Left renal pelvis (tissue), 4 donors: ENCODE measurements at places on chromosomes 16 and 17. TPM values are rescaled to one million over a fixed set of nuclear protein-coding genes. Genes with fewer than 3 reads are reported as not detected.

LGALS9 gene
- polyA plus RNA-seq: 12.4 TPM

PRSS33 gene
- 0.80 TPM for polyA plus RNA-seq

CSH2 gene
- not detected for polyA plus RNA-seq

NPIPB4 gene
- 144 TPM for polyA plus RNA-seq

COG4 gene
- 73.2 TPM for polyA plus RNA-seq

FUS gene
- polyA plus RNA-seq: 604 TPM

NT5C gene
- 45.0 TPM for polyA plus RNA-seq

YBX2 gene
- polyA plus RNA-seq: 4.1 TPM

FNDC8 gene
- 0.15 TPM for polyA plus RNA-seq

AARSD1 gene
- 85.9 TPM for polyA plus RNA-seq

ABCC12 gene
- polyA plus RNA-seq: not detected

TAT gene
- 0.19 TPM for polyA plus RNA-seq

DHX58 gene
- polyA plus RNA-seq: 12.0 TPM

DNA sequence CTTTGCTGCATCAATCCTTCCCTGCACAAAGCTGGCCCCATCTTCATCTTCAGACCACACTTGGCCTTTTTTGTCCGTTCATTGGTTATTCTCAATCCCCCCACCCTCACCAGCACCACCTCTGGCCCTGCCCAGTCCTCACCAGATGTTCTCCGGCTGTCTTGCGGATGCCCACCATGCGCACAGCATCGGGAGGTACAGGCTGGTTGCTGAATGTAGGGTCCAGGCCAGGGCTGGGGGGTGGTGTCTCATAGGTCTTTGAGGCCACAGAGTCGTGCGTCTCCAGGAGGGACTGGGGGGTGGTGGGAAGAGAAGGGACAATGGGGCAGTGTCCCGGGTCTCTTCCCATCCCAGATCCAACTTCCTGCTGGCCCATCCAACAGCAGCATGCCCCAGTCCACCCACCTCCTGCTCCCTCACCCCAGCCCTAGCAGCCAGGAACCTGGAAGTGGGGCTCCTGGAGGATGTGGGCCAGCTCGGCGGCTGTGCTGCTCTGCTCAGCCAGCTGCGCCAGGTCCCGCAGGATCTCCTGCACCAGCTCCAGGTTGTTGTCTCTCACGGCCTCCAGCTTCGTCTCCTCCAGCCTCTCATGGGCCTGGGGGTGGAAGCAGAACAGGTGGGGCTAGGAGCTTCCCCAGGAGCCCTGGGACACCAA, 24.4 kb downstream of the MPP2 start:
- DNase-seq: no peak

- peak; percentile 69 for DNase-seq
Measured at GRCh38 chr16:68800257-68800875, 43.0 kb upstream of the TANGO6 start.

DNA sequence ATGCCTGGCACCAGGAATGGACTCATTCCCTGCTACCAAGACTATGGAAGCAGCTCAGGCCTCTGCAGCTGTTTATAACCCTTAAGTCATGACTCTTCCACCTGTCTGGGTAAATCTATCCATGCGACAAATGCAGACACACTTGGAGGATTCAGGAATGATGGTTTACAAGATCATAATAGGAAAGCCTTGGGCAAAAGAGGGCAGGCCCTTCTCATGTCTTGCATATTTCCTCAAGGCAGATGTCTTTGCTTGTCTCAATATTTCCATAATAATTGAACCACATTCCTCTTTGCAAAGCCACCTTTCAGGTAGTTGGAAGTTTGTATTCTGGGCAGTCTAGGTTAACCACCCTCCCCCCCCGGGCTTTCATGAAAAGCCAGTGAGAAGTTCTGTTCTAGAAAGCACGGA, 884 bp upstream of the JPT1 start:
- DNase-seq: no peak

GRCh38 chr17:44308320-44308818, at the start of gene RUNDC3A:
Gene RUNDC3A, plus strand, starts transcription at chr17:44308601. Its CDS starts 232 bp downstream, at chr17:44308833.
- peak; percentile 78 for DNase-seq

GRCh38 chr16:83206426-83206825, 579.7 kb downstream of the CDH13 start:
- DNase-seq: no peak

DNA sequence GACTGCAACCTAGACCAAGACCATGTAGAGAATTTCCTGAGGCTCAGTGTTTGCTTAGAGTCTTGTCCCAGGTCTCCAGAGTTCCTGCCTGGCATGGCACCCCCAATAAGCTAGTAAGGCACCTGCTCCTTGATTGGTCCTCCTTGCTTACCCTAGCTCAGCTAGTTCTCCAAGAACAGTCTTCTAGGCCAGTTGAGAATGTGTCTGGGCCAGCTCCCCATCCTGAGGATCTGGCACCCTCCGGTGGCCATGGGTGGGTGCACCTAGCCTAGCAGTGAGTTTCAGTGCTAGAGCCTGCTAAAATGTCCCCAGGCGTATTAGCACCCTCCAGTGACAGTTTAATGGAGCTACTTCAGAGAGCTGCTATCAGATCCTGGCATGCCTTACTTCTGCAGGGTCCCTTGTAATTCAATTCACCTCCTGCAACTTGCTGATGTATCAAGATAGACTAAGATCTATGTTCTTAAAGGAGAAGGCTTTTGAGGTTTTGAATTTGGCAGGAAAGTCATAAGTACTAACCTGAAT, 44.4 kb upstream of the MED13 start:
- peak; percentile 8 for DNase-seq

DNA sequence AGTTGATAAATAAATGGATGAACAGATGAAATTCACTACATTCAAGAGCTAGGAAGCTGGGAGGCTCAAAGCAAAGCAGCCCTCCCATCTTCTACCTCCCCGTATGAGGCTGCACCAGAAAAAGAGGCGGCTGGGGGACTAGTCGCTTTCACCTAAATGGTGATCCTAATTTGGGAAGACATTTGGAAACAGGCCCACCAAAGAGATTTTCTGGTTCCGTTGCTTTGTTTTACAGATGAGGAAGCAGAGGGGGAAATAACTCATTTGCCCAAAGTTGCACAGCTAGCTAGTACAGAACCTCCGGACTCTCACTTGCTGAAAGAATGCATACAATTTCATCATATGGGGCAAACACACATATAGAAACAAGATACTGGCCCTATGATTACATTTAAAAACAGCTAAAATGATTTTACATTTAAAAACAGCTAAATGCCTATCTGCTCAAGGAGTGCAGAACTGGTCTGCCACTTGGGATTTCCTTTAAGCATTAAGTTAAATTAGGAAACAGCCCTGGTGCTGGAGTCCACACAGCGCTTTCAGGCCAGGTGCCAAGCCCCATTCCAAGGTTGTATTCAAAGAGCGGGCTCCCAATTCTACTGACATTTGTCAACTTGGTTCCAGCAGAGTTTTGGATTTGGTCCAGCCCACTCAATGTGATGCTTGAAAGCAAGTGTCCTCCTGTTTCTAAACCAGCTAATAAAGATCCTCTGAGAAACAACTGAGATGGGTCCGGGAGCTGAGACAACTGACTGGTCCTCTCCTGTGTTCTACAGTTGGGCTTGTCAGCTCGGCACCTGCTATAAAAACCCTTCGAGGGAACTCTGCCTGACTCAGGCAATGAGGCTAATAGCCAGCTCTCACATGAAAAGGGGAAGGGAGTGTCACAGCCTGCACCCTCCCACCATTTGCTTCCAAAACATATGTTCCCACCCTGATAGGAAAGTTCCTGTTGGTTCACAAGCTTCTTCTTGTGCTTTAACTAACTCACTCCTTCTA, 11.7 kb downstream of the ERN1 start:
- no peak for DNase-seq

DNA sequence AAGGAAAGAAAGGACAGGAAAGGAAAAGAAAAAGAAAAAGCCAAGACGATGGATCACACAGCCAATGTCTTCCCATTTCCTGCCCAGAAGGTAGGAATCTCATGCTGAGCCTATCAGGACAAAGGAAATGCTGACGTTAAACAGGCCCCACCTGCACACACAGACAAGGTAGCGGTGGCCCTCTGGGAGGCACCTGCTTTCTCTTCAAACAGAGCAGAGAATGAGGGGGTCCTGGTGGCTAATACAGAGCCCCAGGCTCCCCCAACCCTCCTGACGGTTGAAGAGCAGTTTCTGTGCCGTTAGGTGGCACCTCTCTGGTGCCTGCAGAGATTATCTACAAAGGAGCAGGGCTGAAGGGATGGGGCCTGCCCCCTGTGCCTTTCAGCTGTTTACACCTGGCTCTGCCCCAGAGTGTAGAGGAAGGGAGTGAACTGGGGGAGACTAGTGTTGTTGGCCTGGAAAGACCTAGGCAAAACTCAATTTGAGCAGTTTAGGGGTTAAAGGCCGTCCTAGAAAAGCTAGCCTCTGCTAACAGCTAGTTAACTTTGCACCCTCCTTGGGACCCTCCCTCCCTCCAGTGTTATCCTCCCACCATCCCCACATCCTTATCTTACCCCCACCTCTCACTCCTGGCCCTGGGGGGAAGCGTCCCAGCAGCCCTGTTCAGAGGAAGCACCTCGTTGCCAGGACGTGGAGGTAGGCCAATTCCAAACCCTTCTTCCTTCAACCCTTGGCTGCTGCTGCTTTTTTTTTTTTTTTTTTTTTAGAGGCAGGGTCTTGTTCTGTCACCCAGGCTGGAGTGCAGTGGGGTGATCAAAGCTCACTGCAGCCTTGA, 56.3 kb downstream of the ARHGAP27 start:
- DNase-seq: no peak

DNA sequence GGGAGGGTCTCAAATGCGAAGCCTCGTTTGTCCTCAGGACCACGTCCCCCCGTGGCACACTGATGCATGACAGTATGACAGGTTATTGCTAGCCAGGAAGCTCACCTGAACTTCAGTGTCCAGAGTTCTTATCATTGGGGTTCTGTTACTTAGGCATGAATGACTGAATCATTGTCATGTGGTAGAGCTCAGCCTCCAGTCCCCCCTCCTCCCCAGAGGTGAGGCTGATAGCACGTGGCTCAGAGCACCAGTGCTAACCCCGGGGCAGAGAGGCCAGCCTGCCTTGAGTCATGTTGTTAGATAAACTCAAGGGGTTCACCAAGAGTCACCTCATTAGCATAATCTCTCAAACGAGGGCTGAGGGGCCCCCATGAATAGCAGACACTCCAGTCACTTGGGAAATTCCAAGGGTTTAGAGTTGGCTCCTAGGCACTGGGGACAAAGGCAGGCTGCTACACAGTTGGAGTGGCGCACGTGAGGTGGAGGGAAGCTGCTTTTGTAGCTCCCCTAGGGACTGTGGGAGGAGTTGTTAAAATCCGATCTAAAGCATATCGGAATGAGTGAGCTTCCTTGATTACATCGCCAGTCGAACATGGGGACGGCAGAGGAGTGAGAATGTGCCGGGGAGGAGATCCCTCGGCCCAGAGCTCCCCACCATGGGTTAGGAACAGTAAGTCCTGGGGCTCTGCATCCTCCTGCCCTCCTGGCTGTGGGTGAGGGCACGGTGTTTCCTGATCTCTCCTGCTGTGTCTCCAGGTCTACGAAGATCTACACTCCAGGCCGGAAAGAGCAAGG, 18.2 kb downstream of the DHX38 start:
- no peak for DNase-seq

DNA sequence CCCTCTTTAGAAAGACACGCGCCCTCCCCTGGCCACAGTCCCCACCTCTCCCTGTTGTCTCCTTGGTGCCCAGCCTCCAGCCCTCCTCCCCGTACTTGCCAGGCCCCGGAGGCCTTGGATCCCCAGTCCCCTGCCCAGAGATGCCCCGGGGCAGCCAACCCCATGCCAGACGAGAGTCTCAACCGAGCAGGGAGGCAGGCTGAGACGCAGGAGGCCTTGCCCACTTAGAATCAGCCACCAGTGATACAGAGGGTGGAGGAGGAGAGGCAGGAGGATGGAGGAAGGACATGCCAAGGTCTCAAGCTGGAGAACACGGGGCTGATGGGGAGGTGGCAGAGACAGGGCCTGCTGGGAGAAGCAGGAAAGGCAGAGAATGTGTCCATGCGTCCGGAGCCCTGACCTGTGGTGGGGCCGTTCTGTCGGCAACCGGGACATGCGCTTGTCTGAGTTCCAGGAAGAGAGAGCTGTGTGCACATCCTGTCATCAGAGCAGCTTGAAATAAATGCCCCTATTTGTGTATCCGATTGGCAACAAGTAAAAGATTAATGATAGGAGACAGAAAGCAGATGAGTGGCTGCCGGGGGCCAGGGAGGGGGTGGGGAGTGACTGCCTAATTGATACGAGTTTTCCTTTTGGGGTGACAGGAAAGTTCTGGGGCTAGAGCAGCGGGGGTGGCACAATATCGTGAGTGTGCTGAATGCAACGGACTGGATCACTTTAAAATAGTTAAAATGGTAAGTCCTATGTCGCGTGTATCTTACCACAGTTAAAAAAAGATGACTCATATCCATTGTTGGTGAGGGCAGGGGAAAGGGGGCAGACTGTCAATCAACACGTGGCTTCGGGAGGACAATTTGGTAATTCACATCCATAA, 44.7 kb upstream of the MEAK7 start:
- DNase-seq: no peak

DNA sequence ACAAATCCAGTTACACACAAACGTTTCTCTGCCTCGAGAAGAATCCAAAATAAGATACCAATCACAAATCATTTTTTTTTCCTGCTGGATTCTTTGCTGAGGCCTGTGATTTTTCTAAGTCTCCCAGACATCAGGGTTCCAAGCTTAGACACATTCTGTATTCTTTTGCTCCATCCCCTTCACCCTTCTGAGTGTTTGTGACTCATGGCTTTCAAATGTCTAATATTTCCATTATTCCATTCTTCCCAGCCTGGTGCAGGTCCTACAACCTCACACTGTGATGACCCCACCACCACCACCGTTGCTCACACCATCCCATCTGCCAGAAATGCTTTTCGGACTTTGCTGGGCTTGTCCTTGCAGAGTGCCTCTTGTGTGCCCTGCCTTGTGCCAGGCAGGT, 480.1 kb downstream of the SOX9 start:
- DNase-seq: no peak

DNA sequence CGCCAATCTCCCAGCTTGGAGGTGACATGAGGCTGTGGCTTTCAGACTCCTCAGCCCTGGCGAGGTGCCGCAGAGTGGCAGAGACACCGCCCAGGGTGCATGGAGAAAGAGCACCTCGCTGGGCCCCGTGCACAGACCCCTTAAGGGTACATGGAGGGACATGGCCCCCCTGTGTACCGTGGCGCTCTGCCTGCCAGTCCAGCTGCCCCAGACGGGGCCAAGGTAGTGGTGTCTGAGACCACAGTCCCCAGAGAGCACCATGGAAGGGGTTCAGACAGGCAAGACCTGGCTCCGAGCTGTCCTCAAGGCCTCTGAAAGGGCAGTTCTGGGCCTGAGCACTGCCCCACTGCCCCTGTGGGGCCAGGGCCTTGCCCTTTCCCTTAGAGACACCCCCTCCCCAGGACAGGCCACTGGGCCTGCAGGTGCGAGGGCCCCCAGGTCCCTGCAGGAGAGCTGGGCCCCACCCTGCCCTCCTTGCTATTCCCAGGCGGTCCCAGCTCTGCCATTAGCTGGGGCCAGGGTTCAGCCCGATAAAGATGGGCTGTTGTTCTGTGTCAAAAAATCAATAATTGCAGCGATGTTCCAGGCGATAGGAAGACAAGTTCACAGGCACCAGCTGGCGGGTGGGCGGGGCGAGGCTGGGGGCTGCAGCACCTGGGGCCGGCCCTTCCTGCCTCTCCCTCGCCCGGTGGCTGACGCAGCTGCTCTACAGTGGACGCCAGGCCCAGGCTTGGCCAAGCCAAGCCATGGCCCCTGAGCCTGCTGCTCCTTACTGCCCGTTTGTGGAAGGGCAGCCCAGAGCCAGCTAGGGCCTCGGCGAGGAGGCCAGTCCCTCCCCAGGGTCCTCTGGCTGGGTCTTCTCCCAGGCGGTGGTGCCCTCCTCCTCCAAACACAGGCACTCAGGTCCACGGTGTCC, 51.7 kb downstream of the ZFPM1 start:
- DNase-seq: no peak

GRCh38 chr17:43702637-43703036, 40.9 kb upstream of the MEOX1 start:
- DNase-seq: no peak
